Activated CD4-positive, alpha-beta T cell treated with anti-CD3 and anti-CD28 coated beads for 36 hours (primary cell): ENCODE measurements at places on chromosomes 2 and 18. TPM values are rescaled to one million over a fixed set of nuclear protein-coding genes. Genes with fewer than 3 reads are reported as not detected.
A peak's percentile ranks its signal among the peaks of the same experiment; 100 is the strongest.

The ALK gene
- not detected for total RNA-seq

DNA sequence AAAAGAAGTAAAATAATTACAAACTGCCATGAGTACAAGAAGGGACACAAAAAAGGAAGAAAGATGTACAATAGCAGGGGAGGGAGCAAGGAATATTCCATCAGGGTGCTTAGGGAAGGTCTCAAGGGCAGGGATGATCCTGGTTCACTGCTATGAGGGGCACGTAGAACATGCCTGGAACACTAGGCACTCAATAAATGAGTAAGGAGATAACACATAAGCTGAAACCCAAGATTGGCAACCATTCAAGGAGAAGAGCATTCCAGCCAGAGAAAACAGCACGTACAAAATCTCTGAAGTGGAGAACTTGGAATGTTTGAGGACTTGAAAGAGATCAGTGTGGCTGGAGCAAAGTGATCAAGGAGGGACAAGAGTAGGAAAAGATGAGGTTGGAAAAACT lies 103.2 kb downstream of the FAM161A start:
- DNase-seq = no peak

- DNase-seq = no peak
Measured at GRCh38 chr2:135664623-135665068, 77.0 kb upstream of the UBXN4 start.

- no peak for DNase-seq
Measured at GRCh38 chr2:157837851-157838441, 38.2 kb downstream of the ACVR1 start.

DNA sequence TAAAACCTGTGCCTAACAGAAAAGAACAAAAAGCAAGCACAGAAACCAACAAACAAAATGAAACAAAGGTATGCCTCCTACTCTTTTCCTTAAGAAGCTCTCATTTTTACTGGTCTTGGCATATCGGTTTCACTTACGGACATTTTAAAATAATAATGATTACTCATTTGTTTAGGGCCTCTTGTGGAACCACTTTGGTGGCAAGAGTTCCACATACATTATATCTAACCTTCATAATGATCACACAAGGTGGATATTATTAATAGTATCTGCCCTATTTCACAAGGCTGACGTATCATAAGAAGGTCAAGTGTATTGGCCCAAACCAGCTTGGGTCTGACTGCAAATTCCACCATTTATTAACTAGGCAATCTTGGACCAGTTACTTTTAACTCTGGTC lies 304.7 kb downstream of the TCF4 start:
- DNase-seq = no peak

DNA sequence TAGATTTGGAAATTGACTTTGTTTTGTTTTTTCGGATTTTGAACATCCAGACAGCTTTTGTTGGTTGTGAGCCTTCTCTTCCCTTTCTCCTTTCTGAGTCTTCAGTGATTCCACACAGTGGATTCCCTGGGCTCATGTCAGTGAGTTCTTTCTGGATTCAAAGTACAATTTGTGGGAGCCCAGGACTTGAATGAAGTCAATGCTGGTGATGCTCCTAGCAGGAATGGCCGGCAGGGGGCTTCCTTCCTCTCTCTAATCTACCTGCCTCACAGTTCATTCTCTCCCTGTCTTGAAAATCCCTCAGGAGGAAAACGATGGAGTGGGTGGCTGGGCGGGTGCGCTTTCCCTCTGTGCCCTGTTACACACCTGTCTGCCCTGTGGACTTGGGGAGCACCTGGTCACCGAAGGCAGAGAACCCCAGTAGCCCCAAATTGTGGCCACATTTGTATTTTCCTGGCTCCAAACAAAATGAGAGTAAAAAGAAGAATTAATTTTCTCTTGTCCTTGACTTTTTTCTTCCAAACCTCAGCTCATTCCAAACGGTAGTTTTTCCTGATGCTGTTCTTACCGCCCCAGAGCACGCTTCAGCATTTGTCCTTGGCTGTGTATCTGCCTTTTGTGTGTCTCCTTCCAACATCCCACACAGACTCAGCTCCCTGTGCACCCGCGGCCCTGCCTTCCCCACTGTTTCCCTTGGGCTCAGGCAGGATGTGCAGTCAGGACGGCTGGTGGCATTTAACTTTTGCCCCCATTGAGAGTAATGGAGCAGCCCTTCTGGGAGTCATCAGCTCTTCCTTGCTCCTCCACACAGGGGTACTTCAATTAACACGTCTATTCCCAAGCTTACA lies 86.6 kb downstream of the MARCO start:
- DNase-seq = peak; percentile 28

DNA sequence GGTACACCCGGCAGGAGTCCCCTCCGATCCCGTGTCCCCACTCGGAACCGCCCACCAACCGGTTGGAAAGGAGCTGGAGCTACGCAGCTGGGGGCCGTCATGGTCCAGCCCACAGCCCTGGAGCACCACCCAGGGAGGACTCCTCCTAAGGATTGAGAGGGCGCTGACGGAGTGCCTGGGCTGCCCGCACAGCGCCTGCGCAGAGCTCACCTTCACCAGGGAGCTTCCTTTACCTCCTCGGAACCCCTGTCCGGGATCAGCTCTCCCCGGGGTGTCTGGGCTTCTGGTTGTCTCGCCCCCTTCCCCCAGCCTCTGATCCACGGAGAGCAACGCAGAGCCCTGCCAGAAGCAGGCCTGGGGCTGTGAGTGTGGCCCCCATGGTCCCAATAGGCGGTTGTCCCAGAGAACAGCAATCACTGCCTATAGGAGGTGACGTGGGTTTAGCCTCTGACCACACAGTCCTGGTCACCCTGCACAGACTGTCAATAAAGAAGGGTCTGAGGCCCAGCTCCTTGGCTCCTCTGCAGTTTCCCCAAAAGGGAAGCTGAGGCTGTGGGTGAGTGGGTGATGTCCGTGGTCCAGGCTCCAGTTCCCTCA lies 14.6 kb downstream of the ALPG start:
- no peak for DNase-seq

GRCh38 chr2:29389686-29390085 lies 274.5 kb downstream of the CLIP4 start:
- no peak for DNase-seq

The MC2R gene
- not detected for total RNA-seq
